ACHN (cell line): ENCODE measurements at places on chromosomes 1 and 21.
A peak's percentile ranks its signal among the peaks of the same experiment; 100 is the strongest.

DNA sequence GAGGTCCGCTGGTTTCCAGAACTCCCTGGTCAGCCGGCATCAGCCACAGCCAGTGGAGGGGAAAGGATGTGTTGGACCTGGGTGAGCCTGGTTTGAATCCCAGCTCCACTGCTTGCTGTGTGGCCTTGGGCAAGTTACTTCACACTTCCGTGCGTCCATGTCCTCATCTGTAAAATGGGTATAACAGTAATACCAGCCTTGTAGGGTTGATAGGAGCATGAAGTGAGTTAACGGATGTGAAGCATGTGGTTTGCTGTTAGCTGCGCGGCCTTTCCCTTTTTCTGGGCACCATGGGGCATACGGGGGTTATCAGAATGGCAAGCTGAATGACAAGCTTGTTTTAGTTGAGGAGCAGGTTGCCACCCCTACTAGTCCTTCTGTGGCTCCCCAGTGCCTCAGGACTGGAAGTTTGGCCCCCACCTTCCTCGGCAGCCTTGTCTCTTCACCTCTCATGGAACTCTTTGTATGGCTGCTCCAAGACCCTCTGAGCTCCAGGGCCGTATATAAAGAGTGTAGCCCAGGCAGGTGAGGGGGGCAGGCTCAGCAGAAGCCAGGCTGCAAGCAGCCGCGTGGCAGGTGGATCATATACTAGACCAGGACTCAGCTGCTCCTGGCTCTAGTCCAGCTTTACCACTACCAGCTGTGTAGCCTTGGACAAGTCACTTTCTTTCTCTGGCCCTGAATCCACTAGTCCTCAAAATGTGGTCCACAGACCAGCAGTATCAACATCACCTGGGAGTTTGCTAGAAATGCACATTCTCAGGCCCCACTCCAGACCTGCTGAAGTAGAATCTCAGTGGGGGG is 95.4 kb downstream of the LACTBL1 start:
- no peak for DNase-seq

- DNase-seq = no peak
Measured at GRCh38 chr21:32186804-32187203, 92.0 kb downstream of the MIS18A start.

- no peak for DNase-seq
Measured at GRCh38 chr1:203305809-203306088, 430 bp downstream of the BTG2 start.

DNA sequence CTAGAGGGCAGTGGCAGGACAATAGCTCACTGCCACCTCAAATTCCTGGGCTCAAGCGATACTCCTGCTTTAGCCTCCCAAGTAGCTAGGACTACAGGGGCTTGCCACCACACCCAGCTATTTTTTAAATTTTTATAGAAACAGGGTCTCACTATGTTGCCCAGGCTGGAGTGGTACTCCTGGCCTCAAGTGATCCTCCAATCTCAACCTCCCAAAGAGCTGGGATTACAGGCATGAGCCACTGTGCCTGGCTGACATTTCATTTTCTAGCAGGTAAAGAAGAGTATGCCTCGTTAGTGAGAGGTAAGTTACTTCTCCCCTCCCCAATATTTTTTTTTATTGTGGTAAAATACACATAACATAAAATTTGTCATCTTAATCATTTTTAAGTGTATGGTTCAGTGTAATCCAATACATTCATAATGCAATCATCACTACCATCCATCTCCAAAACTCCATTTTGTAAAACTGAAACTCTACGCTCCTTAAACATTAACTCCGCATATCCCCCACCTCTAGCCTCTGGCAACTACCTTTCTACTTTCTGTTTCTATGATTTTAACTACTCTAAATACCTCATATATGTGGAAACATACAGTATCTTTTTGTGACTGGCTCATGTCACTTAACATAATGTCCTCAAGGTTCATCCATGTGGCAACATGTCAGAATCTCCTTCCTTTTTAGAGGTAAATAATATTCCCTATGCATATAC is 22.4 kb downstream of the ZZZ3 start:
- DNase-seq = no peak

GRCh38 chr1:63675420-63675931 is 82.3 kb downstream of the PGM1 start:
- DNase-seq = no peak

GRCh38 chr1:54825696-54826095 is 24.6 kb upstream of the TTC22 start:
- no peak for DNase-seq

- no peak for DNase-seq
Measured at GRCh38 chr1:12202190-12202497, 27.7 kb upstream of the VPS13D start.

DNA sequence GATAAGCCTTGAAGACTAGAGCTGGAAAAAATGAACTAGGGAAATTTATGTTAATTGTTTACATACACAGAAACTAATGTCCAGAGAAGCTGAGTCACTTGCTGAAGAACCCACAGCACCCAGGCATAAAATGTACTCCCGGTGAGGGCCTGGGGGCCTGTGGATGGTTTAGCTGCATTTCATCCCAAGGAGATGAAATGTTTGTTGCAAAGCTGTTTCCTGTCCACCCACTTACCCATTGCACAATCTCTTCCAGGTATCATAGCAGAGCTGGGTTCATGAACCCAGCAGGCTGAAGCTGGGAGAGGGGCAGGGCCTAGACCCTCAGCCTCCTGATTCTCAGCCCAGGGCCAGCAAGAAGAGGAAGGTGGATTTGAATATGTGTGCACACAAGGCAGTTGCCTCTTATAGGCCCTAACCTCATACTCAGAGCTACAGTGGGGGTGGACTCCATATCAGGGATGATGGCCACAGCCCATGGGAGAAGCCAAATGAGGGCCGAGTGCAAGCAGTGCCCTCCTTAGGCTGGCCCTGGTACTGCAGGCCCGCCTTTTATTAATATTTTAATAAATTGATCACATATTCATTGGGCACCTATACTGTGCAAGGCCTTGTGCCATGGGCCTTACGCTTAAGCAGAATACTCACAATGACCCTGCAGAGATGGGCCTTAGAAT is 110.8 kb downstream of the LACTBL1 start:
- DNase-seq = peak; percentile 46

- DNase-seq = no peak
Measured at GRCh38 chr1:48718116-48718630, 58.5 kb downstream of the BEND5 start.

GRCh38 chr1:15758953-15759661 is 512 bp downstream of the FBLIM1 start:
- DNase-seq = no peak

- no peak for DNase-seq
Measured at GRCh38 chr1:13964768-13965167, 264.8 kb downstream of the PRDM2 start.

- DNase-seq = no peak
Measured at GRCh38 chr1:205003358-205004131, 39.5 kb upstream of the CNTN2 start.

DNA sequence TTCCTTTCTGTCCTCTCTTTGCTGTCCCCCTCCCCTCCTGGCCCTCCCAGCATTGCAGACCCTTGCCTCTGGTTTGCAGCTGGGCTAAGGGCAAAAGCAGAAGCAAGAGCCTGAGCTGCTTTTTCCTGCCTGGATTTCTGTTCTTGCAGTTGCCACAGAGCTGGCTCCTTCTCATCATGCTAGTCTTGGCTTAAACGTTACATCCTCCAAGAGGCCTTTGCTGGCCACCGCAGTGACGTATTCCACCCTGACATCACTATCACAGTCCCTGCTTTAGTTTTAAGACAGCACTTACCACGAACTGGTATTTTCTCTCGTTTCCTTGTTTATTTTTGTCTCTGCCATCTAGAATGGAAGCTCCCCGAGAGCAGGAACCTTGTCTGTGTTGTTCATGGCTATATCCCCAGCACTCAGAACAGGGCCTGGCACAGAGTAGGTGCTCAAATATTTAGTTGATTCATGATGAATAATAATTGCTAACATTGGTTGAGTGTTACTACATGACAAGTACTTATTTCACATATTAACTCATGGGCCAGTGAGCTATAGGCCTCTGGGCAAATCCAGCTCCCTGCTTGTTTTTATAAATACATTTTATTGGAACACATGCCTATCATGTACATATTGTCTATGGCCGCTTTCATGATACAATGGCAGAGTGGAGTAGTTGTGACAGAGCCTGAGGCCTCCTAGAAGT is 13.2 kb upstream of the CSF1 start:
- no peak for DNase-seq

DNA sequence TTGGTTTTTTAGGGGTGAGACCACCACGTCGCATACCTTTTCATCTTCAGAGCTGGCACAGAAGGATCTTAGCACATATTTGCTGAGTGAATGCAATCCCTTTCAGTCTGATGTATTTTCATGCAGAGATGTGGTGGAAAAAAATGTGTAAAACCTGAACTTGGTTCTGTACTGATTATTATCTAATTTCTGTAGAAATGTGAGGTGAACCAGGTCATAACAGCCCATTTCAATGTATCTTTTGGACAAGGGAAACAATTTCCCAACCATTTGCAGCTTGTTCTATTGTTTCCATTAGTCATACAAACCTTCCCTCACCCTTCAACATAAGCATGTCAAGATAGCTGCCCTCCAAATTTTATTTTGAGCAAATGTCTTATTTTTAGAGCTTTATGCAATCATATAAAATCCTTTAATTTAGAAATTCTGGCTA is 46.8 kb upstream of the RUNX1 start:
- no peak for DNase-seq

- DNase-seq = no peak
Measured at GRCh38 chr1:89946532-89946931, 48.4 kb upstream of the ZNF326 start.

DNA sequence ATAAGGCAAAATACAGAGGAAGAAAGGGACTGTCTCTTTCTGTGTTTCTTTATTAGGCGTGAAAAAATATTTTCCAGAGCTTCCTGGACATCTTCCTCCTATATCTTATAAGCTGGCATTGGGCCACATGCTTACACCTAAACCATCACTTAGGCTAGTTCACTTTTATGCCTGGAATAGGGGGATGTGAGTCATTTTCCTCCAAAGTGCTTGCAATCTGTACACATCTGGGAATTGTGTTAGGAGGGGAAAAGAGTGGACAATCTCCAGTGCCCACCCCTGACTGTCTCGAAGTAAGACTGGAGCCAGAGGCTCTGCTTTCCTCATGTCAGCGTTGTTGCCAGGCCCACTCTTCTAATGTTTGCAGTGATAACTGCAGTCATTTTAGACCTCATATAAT is 29.9 kb downstream of the GIPC2 start:
- DNase-seq = no peak

DNA sequence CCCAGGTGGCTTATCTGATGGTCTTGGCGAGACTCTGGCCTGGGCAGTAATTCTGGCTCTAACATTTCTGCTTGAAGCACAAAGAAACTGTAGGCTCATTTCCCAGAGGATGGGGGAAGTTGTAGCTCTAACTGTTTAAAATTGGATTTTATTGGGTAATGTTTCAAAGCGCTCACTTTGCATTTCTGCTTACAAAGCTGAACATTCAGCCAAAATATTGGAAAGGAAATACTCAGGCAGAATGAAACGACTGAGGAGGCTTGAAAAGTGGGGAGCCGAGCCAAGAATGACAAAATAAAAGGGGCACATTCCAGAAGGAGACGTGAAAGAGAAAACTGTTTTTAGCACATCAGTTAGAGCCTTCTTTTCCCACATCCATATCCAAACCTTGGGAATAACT is 202.6 kb downstream of the GRIK1 start:
- DNase-seq = no peak

- peak; percentile 83 for DNase-seq
Measured at GRCh38 chr1:205273551-205273982, 45.8 kb downstream of the TMCC2 start.

- DNase-seq = no peak
Measured at GRCh38 chr1:94783342-94784189, 36.6 kb upstream of the SLC44A3 start.

GRCh38 chr21:36223451-36223850 is 66.8 kb downstream of the DOP1B start:
- DNase-seq = no peak

DNA sequence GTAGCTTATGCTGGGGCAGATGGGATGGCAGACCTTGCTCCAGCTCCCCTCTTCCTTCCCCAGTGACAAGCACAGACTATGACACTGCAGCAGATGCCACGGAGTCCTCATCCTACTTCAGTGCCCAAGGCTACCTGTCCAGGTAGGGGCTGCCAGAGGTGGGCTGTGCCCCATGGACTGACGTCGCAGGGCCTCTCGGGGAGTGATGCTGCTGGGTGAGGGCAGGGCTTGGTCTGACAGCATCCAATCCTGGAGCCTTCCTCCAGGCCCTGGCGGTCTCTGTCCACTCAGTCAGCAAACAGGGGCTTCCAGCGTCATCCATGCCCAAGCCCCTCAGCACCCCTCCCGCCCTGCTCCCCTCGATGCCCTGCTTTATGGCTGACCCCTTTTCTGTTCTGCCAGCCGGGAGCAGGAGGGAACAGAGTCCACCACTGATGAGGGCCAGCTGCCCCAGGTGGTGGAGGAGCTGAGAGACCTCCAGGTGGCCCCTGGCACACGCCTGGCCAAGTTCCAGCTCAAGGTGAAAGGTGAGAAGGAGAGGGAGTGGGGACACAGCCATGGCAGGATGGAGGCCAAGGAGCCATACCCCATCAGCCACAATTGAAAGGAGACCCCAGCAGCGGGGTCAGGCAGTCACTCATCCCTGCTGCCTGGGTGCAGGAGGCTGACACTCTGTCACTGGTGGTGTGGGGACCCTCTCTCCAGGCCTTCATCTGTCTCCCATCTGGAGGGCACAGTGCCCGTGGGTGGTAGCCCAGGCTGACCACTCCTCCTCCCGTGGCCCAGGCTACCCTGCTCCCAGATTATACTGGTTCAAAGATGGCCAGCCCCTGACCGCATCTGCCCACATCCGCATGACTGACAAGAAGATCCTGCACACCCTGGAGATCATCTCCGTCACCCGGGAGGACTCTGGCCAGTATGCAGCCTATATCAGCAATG is 73.6 kb downstream of the TRIM11 start:
- DNase-seq = no peak

DNA sequence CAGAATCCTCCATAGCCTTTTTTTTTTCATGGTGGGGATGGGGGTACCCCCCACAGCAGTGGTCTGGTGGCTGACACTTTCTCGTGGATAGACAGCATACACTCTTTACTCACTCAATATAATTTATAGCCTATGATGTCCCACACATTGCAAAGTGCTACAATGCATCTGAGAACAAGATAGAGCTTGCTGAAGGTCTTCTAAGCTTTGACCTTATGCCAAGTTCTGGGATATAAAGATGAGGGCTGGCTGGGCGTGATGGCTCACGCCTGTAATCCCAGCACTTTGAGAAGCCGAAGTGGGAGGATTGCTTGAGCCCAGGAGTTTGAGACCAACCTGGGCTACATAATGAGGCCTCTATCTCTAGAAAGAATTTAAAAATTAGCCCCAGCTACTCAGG is 78.0 kb downstream of the MPZL1 start:
- DNase-seq = no peak

GRCh38 chr1:48869116-48869893 is 92.6 kb upstream of the BEND5 start:
- no peak for DNase-seq

GRCh38 chr1:110433803-110434202 is 17.1 kb upstream of the PROK1 start:
- DNase-seq = peak; percentile 70

GRCh38 chr1:77762072-77762476 is 2.4 kb upstream of the USP33 start:
- peak; percentile 53 for DNase-seq
